Fibroblast of skin of scalp (primary cell): ENCODE measurements at places on chromosomes 1 and 21.
A peak's percentile ranks its signal among the peaks of the same experiment; 100 is the strongest.

DNA sequence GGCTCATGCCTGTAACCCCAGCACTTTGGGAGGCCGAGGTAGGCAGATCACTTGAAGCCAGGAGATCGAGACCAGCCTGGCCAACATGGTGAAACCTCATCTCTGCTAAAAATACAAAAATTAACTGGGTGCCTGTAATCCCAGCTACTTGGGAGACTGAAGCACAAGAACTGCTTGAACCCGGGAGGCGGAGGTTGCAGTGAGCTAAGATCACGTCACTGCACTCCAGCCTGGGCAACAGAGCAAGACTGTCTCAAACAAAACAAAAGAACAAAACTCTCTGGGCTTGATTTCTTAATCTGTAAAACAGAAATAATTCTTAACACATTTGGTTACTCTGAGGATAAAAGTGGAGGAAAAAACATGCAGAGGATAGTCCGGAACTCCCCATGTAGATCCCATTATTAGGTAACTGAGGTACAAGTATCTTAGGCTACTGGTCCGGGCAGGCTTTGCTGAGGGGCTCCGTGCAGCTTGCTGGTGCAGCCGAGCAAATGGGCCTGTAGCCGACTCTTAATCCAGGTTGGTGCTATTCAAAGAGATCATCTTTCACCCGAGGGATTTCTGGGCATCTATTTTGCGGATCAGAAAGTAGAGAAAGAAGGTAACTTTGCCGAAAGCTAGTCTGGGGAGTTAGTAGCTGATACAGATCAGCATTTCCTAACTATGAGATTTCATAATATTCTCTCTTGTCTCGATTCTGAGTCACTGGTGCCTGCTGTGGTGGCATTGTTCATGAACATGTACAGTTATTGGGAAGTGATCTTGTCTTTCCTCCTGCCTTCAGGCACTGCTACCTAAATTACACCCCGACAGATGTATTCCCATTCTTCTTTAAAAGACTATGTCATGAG, 56.8 kb downstream of the NFIA start:
- DNase-seq, result peak; percentile 35

DNA sequence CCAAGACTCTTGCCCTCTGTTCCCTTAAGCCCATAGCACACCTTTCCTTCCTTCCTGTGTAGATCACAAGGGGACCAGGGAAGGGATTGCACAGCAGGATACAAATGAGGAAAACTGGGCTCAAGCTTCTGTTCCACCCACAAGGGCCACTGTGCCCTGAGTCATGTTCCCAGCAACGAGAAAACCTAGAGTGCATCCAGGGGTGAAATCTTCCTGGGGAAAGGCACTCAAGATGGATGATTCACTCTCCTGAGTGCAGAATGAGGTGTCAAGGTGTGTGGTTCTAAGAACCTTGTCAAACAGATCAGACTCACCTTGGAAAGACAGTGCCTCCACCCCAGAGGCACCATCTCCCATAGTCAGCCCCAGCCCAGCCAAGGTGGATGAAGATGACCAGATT, 40.7 kb upstream of the EYA3 start:
- DNase-seq, result no peak

DNA sequence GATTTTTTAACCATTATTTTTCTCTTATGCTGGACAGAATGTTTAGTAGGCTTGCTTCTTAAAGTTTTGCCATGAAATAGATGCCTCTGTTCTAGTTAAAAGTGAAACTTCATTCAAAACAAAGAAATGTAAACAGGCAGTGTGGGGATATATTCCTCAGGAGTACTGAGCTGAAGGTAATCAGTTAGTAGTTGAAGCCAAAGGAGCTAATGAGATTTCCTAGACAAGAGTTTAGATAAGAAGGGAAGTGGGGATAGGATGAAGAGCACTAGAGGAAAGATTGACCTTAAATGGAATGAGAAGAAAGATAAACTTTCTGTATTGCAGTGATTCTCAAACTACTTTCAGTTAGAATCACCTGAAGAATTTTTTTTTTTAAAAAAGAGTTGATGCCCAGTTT, 23.9 kb downstream of the PRRC2C start:
- no peak for DNase-seq

DNA sequence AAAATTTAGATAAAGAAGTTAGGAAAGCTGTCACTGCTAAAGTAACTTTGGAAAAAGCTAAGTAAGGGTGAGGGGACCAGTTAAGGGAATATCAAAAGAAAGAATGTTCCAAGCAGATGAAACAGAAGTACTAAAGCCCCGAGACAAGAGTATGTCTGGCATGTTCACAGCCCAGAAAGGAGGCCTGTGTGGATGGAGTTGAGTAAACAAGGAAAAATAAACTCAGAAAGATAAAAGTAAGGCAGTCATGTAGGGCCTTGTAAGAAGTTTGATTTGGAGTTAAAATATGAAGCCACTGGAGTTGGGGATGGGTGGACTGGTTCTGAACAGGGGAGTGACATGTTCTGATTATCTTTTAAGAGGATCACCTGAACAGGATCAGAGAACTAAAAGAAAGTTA, 177.9 kb downstream of the CDC42BPA start:
- DNase-seq, result no peak

- DNase-seq, result peak; percentile 36
Measured at GRCh38 chr1:16046842-16047241, 3.3 kb downstream of the CLCNKB start.
